ENCODE measurements at places on chromosomes 2 and 18.
A peak's percentile ranks its signal among the peaks of the same experiment; 100 is the strongest.

- DNase-seq: no peak
Measured at GRCh38 chr2:74439803-74440377, 1.8 kb downstream of the RTKN start.

DNA sequence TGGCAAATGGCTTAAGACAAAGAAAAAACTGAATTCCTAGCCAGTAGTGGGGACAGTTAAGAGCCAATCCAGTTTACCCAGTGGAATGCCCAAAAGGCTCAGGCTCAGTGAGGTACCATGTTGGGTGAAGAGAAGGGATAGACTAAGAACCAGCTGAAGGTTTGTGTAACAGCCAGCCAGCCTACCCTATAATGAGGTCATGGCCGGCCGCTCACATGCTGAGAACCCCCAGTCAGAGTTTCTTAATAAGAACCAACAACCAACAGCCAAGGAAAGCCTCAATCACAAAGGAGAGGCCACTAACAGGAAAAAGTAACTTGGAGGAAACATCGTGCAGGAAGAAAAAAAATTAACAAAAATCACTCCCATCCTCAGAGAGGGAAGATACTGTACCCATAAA is 25.4 kb upstream of the DUSP2 start:
- no peak for DNase-seq

- DNase-seq: no peak
Measured at GRCh38 chr2:920573-920972, 30.1 kb upstream of the SNTG2 start.

DNA sequence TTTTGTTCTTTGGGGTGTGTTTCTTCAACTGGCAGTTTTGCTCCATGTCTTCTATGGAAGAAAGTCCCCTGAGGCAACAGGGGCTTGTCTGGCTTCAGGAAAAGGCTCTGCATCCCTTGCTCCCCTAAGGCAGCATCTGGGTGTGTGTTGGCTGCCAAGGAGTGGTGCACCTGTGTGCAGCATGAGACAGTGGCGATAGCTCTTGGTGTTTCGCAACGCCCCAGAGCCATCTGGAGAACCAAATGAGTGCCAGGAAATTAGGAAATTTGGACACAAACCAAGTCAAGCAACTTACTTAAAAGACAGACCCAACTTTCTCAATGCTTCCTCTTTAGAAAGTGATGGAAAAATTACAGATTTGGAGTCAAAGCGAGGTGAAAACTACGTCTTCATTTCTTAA is 1044.4 kb upstream of the CNTNAP5 start:
- no peak for DNase-seq

- peak; percentile 30 for DNase-seq
Measured at GRCh38 chr2:20326163-20326780, 24.4 kb downstream of the PUM2 start.

DNA sequence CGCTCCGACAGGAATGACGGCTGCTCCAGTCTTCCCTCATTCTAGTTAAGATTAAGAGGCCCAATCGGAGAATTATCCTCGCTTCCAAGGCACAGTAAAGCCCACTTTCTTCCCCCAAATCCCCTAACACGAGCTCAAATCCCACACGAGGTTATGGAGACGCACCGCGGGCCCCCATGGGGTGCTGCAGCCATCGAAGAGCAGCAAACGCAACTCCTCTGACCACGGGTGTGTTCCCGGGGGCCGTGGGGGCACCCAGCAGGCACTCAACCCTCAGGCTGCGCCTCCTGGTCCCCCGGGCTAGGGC is 446 bp downstream of the COPS9 start:
- DNase-seq: no peak

GRCh38 chr2:66571918-66572317 is 137.0 kb downstream of the MEIS1 start:
- DNase-seq: no peak

GRCh38 chr2:32732120-32732519 is 104.3 kb downstream of the TTC27 start:
- DNase-seq: no peak

DNA sequence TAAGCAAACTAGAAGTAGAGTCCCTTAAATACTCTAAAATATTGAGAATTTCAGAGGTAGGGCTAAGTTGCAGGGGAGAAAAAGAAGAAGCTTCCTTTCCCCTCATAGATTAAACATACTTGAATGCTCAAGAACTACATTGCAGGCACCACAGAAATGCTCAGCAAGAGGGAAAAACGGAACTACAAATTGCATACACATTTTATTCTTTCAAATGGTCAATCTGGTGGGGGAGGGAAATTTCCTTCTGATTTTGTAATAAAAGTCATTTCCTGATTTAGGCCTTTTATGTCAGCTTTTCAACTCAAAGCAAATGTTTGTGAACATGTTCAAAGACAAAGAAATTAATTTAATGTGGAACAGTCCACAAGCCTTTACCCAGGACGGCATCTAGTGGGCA is 33.0 kb downstream of the FARSB start:
- DNase-seq: no peak

DNA sequence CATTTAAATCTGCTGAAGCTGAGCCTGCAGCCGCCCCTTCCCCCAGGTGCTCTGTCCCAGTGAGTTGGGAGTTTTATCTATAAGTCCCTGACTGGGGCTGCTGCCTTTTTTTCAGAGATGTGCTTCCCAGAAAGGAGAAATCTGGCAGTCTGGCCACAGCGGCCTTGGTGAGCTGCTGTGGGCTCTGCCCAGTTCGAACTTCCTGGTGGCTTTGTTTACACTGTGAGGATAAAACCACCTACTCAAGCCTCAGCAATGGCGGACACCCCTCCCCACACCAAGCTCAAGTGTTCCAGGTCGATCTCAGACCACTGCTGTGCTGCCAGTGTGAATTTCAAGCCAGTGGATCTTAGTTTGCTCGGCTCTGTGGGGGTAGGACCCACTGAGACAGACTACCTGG is 97.3 kb downstream of the ACAA2 start:
- DNase-seq: no peak

GRCh38 chr18:3180325-3180724 is 39.4 kb downstream of the MYOM1 start:
- DNase-seq: no peak

DNA sequence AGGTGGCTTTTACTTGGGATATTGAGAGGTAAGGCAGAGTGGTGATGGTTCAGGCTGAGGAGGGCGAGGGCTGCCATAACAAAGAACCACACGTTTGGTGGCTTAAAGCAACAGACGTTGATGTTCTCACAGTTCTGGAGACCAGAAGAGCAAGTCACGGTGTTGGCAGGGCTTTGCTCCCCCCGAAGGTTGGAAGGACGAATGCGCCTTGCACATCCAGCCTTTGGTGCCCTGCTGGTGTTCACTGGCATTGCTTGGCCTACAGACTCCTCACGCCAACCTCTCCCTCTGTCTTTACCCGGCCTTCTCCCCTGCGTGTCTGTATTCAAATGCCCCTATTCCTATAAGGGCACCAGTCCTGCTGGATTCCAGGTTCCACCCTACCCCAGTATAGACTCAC is 125.4 kb downstream of the TPO start:
- DNase-seq: no peak

GRCh38 chr18:10047237-10047636 is 133.4 kb downstream of the VAPA start:
- DNase-seq: peak; percentile 59

DNA sequence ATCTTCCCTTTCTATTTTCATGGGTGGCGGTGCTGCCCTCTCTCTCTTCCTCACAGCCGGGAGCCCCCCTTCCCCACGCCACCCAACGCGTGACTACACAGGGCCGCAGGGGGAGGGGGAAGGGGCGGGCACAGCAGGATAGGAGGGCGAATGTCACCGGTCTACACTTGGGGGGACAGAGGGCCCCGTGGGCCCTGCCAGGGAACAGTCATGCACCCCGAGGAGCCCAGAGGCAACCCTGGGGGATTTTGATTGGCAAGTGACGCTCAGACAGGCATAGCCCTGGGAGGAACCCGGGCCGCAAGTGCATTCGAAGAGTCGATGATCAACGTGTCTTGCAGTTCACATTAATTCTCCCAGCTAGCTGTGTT is 91.1 kb upstream of the ANKRD30BL start:
- DNase-seq: no peak

DNA sequence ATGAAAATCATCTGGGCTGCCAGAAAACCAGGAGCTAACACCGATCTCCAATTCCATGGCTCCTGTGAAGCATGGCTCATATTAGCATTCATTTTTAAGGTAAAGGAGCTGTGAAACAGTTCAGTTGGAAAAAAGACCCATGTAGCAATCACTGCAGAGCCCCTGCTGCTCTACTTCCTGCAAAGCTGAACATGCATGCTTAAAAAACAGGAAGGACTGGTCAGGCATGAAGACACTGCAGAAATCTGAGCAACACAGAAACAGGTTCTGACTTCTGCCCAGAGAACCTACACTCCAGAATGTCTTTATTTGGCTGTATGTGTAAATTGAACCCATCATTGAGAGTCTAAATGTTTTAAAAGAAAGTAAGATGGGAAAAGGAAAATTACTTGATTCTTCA is 950.6 kb downstream of the DCDC2C start:
- no peak for DNase-seq

GRCh38 chr2:54791831-54792230 is 68.4 kb downstream of the EML6 start:
- DNase-seq: no peak

DNA sequence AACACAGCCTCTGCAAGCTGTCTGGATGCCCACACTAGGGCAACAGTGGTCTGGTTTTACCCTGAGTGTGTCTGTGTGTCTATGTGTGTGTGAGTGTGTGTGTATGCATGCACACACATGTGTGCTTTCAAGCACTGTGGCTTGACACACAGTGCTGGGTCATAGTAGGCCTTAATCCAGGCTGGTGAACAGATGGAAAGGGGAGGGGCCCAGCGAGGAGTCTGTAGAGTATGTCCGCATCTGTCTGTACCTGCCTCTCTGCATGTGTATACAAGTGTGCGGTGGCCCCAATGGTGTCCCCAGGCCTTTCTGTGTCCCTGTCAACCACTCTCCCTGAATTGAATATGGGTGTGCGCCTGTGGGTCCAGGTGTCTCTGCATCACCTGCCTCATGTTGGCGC is 9.3 kb upstream of the KCNIP3 start:
- DNase-seq: no peak
